Kidney capillary endothelial cell (primary cell): ENCODE measurements at places on chromosomes 3 and 15.

GRCh38 chr3:41629072-41629471 lies 332.8 kb downstream of the ULK4 start:
- no peak for DNase-seq

DNA sequence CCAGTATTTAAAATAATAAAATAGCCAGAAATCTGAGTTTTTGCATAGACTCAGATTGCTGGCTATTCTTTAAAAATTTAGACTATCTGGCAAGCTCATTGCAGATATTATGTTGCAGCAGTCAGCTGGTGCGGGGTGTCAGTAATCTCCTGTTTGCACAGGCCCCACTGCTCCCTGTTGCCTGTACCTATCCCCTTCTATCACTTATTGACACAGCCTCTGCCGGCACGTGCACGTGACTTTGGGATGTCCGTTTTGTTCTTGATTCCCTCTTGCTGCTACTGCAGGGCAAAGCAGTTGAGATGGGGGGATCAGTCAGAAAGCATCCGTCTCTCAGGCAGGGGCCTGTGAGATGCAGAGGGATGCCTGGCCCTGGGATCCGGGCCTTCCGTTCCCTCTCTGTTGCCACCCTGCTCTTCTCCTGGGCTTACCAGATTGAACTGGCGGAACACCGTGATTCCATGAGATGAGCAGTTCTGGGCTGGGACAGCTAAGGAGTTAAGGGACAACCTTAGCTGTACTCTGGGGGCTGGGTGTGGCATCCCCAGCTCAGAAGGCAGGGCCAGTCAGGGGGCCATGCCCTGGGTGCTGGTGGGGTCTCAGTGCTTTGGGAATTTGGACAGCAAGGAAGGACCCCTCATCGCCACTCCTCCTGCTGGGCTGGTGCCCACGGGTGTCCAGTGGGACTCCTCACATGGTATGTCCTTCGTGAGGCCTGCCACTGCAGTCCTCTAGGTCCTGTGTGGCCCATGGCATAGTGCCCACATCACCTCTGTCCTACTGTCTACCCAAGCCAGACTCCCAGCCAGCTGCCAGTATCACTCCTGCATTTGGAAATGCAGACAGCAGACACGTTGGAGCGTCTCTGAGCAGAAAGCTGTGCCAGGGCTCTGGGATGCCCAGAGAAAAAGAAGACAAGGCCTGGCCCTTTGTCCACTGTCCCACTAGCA lies 11.8 kb downstream of the MRAS start:
- no peak for DNase-seq

GRCh38 chr15:59457103-59457502 lies 19.1 kb downstream of the FAM81A start:
- no peak for DNase-seq

GRCh38 chr3:136387031-136387430 lies 136.9 kb downstream of the PCCB start:
- DNase-seq = no peak

GRCh38 chr3:170471149-170471548 lies 52.5 kb downstream of the CLDN11 start:
- no peak for DNase-seq

DNA sequence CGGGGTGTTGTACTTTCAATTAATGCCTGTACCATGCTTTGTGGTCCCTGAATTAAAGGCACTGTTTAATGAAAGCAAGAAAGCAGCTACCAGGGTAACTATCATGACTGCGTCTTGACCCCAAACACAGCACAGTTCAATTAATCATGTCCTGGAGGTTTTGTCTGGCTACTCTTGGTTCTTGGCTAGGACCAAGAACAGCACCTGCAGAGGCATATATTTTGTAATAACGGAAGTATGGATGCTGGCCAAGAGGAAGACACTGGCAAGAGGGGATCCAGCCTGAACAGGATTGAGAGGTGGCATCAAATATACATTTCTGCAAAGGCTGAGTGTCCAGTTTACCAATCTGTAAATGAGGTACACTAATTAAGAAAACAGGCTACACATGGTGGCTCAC lies 119.9 kb downstream of the FOXP1 start:
- no peak for DNase-seq

GRCh38 chr15:37095770-37096557 lies 4.4 kb downstream of the MEIS2 start:
- no peak for DNase-seq

DNA sequence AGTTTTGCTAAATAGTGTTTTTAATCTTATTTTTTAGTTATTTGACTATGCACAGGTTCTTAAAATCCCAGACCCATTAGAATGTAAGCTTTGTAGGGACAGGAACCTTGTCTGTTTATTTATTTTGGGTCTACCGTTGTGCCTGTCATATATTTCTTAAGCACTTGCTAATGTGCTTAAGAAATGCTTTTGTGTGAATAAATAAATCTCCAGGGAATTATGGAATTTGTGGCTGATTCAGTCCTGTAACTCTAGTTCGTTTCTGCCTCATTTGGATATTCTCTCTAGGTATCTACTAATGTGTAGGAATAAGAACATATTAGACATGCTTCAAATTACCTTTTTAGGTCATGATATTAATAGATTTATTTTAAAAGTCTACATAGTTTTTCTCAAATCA lies 161.6 kb downstream of the LPP start:
- DNase-seq = no peak

GRCh38 chr3:138940446-138940845 lies 6.5 kb downstream of the FOXL2 start:
- no peak for DNase-seq

DNA sequence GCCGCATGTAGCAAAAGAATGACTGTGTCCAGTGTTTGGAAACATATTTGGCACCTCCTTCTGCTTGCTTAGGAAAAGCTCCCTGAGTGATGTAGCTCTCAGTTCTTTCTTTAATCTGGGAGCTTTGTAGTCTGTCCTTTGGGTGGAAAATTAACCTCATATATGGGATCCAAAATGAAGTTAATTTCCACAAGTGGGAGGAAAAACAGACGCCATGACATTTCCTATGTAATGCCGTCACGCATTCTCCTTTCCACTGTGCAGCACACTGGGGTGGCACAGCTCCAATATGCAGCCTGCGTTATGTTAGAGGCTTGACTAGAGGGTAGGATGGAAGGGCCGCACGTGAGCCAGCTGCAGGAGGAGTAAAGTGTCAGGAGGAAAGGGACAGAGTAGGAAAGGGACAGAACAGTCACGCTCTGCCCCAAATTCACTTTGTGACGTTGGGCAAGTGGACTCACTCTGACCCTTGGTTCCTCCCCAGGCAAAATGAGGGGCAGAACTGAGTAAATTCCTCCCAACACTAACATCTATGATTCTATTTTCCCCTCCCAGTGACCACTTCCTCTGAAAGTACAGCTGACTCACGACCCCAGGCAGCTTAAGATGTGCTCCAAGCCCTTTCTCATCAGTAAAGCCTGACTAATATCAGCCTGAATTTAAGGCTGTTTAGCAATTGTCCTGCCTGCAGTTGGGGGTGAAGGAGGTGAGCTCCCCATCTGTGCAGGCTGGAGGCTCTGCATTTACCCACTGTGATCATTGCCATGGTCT lies 176.5 kb upstream of the PFN2 start:
- DNase-seq = peak; percentile 23

DNA sequence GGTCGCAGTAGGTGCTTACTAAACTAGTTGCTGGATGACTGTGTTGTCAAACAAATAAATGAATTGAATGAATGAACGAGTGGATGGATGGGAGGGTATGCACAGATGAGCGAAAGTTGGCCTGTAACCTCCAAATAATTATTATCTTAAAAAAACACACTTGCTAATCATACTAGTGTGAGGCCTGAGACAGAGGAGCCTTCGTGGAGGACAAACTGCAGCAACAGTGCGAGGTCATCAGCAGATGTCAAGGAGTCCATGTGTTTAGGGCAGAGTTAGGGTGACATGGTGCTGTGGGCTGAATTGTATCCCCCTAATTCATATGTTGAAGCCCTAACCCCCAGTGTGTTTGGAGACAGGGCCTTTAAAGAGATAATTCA lies 24.4 kb downstream of the CORO2B start:
- DNase-seq = no peak

DNA sequence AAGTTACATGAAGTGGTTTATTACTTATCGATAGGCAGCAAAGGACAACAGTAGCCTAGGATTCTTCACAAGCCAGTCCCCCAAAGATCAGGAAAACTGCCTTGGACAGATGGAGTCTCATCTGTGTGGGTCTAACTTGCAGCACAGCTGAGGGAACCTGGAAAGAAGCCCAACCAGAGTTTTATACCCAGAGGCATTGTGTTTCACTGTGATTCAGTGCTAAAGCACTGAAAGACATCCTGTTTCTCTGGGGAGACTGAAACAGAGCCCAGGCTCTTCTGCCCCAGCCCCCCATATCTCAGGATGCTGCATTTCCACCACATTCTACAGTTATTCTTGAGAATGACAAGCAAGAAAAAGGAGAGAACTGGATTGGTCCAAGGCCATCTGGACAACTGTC lies 48.2 kb upstream of the PYDC2 start:
- peak; percentile 88 for DNase-seq

DNA sequence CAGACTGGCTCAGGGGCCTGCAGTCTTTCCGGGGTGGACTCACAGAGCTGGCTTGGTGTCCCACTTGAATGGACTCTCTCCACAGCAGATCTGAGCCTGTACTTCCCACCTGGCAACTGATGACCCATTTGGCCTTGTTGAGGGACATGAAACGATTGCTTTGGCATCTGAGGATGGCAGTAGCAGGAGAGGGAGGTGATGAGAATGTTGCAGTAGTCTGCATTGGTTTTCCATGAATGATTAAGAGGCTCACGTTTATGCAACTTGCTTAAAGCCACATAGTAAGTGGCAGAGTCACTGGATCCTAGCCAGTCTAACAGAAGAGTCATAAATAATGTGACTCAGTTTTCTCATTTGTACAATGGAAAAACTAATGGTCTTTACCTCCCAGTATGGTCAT lies 21.9 kb downstream of the IL20RB start:
- DNase-seq = no peak

DNA sequence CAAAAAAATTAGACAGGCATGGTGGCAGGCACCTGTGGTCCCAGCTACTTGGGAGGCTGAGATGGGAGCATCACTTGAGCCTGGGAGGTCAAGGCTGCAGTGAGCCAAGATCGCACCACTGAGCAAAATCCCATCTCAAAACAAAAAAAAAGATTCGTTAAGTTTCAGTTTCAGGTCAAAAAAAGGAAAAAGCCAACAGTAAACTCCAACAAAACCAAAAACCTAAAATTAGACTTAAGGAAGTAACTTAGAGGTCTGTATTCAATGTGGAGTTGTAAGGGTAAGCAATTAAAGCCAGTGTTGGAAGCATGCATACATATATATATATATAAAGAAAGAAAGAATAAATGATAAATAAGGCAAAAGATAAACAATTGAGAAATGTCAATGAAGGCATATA lies 11.8 kb downstream of the KPNA1 start:
- no peak for DNase-seq

DNA sequence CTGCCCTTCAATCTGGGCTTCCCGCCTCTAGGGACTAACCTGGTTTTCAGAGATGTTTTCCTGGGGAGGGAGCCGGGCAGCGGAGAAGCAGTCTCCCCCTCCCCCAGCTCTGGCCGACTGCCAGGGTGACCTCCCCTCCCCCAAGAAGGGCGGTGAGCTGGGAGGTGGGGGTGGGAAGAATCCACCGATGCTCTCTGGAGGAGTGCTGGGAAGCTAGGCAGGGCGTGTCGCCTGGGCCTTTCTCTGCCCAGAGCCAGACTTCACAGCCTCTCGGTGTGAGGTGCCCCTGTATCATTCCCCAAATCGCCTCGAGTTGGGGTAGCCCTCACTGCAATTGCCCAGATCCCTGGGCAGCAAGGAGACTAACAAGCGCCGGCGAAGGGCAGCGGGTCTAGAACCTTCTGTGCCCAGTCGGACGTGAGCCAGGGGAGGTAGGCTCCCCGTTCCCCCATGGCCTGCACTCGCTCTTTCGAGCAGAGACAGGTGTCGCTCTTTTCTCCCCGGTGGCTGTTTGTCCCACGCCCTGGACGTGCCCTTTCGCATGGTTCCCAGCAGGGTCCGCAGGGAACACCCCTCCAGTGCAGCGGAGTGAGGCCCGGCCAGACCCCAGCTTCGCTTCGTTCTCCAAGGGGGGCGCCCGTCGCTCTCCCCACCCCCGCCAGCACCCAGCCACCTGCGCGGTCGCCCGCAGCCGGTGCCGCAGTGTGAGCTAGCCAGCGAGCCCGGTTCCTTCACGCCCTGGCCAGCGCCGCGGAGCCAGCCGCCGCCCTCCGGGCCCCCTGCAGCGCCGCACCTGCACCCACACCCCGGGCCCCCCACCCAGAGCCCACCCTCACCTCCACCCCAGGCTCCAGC lies 1.1 kb downstream of the RAB6B start:
- no peak for DNase-seq

DNA sequence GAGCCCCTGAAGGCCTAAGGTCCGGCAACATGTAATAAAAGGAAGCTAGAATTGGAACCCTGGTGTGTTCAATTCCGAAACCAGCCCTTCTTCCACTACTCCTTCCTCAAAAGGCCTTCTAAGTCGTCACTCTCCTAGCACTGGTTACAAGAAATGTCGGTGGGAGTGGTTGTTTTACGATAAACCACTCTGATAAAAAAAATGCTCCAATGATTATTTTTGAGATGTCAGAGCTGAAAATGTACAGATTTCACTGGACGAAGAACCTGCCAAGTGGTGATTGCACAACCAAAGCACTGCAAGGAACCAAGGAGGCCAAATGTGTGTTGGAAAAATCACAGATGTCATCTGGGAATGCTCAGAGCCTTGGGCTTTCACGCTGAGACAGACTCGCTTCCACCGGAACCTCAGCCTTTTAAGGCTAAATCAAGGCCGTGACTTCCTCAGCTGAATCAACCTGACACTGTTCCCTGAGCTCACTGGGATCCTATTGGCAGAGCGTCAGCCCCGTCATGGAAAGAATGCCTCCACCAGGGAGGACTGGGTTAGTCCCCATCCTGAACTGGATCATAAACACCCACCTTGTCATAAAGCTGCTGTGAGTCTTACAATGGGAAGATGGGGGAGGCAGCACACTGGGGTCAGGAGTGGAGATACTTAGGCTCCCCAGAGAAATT lies 108.1 kb upstream of the THBS1 start:
- no peak for DNase-seq

DNA sequence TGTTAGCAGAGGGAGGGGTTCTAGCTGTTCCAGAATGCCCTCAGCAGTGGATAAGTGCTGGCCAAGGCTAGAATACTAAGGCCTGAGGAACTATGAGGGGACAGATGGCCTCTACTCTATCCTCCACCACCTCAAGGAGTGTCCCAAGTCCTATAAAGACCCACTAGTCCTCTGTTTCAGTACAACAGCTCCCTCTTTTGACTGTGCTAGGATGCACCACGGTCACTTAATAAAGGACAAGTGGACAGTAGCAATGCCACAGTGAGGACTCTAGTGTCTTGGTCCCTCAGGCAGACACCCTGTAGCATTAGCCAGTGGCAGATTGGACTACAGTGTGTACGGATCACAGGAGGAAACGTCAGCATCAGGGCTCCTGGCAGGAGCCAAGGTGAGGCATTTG lies 171.8 kb upstream of the PROK2 start:
- no peak for DNase-seq

DNA sequence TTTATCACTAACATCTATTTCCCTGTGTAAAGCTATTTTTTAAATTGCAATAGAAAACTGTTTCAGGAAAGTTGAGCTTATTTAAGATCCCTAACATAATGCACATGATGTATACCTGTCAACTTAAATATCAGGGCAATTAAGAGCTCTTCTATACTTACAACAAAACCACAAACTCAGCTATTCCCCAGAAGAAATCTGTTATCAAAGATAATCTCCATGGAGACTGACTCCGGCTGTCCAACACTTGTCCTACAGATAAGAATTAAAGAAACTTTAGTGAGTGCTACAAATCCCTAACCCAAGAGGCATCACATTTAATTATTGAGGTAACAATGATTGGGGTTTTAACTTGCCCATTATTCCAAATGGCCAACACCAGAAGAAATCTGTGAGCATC lies 3.4 kb downstream of the SELENOK start:
- DNase-seq = no peak

GRCh38 chr15:52103217-52104207 lies 9.1 kb downstream of the BCL2L10 start:
- peak; percentile 92 for DNase-seq
